ENCODE measurements at places on chromosomes 5 and 9. TPM values are rescaled to one million over a fixed set of nuclear protein-coding genes. Genes with fewer than 3 reads are reported as not detected.

- no peak overlapping the region for H3K4me3 ChIP-seq
- H3K27me3 ChIP-seq = no peaks in the 10 kb centered on the region
- H3K27ac ChIP-seq = no peak overlapping the region
- H3K36me3 ChIP-seq = no peaks in the 10 kb centered on the region
These were observed 1132.6 kb downstream of the MAT2B start for GRCh38 chr5:164637931-164638521.

DNA sequence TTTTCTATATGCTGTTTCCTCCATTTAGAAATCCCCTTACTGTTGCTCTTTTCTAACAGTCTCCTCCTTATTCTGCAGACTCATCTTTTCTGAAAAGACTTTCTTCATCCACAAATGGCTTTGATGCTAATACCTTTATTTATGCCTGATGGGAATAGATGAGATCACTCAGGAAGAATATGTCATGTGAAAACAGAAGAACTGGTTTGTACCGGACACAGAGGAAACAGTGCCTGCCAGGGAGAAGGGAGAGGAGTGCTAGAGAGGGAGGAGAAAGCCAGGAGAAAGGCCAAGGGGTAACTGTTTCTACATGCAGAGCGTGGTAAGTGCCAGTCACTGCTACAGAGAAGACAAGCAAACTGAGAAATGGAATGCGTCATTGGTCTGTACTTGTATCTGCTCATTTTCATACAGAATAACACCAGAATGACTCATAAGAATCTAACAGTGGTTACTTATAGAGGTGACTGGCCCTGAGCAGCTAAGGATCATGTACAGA, 45.9 kb upstream of the PJA2 start:
- peaks cover 7% of the 10 kb centered on the region for H3K4me1 ChIP-seq
- peak overlapping the region; percentile 53 for H3K27ac ChIP-seq
- H3K4me3 ChIP-seq = no peak overlapping the region

GRCh38 chr9:115349542-115349941, 231.6 kb upstream of the TNC start:
- peaks cover 5% of the 10 kb centered on the region for H3K27me3 ChIP-seq
- no peak for DNase-seq
- no peaks in the 10 kb centered on the region for H3K4me1 ChIP-seq
- H3K36me3 ChIP-seq = no peaks in the 10 kb centered on the region
- no peak overlapping the region for H3K27ac ChIP-seq

DNA sequence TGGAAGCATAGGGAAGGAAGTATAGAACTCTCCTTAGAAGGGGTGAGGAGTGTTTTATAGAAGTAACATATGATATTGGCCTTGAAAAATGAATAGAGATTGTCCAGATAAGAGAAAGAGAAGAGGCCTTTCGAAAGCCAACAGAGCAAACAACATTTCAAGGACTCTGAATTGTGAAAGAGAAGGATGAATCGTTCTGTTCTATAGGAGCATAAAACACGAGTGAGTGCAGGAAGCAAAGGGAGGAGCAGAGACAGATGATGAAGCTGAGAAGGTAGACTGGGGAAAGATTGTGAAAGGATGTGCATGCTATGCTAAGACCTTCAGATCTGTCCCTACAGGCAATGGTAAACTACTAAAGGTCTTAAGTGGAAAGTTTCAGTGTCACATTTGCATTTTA, 271.0 kb downstream of the TMEM161B start:
- H3K27me3 ChIP-seq = no peaks in the 10 kb centered on the region
- no peak overlapping the region for H3K27ac ChIP-seq
- H3K4me3 ChIP-seq = no peak overlapping the region
- DNase-seq = no peak
- H3K4me1 ChIP-seq = no peaks in the 10 kb centered on the region

- H3K27me3 ChIP-seq = peaks cover 4% of the 10 kb centered on the region
- peaks cover 2% of the 10 kb centered on the region for H3K36me3 ChIP-seq
- peak; percentile 16 for DNase-seq
- peak overlapping the region; percentile 79 for H3K27ac ChIP-seq
- peaks cover 27% of the 10 kb centered on the region for H3K4me1 ChIP-seq
These were observed 118.3 kb downstream of the SLC1A3 start for GRCh38 chr5:36724467-36725332.

- H3K36me3 ChIP-seq = no peaks in the 10 kb centered on the region
- DNase-seq = no peak
- H3K27ac ChIP-seq = no peak overlapping the region
- H3K27me3 ChIP-seq = peaks cover 52% of the 10 kb centered on the region
- peaks cover 5% of the 10 kb centered on the region for H3K4me1 ChIP-seq
- no peak overlapping the region for H3K4me3 ChIP-seq
These were observed 22.8 kb upstream of the MARCHF6 start for GRCh38 chr5:10330511-10331230.

Gene ANKRD18B
- 3.5 TPM for total RNA-seq

DNA sequence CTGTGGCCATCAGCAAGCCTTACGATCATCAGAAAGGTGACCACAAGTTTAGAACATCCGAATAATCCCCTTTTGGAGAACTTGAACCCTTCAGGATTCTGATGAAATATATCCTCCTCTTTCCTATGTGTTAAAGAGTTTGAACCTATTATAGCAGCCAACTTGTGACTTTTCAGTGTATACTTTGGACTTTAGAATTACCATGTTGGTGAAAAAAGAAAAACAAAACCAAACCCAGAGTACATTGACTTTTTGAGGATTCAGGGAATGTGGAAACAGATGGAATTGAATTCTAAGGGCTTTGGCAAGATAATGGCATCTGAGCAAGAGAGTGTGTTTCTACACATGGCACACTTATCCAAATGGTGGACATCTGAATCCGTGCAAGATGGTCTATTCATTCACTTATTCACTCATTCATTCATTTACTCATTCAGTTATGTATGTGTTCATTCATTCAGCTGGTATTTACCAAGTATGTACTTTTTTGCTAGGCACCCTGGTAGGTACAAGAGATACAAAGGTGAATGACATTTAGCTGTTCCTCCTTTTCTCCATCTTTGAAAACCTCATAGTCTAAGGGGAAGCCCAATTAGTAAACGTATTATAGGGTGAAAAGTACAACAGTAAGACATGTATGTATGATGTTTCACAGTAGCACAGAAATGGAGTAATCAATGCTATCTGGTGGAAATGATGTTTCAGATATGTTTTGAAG, 91.8 kb downstream of the PRDM6 start:
- no peak for DNase-seq
- H3K4me3 ChIP-seq = no peak overlapping the region
- H3K36me3 ChIP-seq = no peaks in the 10 kb centered on the region
- no peak overlapping the region for H3K27ac ChIP-seq
- peaks cover 20% of the 10 kb centered on the region for H3K27me3 ChIP-seq

Gene PHAX
- total RNA-seq = 52.9 TPM

Gene PLAC8L1
- total RNA-seq = 0.37 TPM

DNA sequence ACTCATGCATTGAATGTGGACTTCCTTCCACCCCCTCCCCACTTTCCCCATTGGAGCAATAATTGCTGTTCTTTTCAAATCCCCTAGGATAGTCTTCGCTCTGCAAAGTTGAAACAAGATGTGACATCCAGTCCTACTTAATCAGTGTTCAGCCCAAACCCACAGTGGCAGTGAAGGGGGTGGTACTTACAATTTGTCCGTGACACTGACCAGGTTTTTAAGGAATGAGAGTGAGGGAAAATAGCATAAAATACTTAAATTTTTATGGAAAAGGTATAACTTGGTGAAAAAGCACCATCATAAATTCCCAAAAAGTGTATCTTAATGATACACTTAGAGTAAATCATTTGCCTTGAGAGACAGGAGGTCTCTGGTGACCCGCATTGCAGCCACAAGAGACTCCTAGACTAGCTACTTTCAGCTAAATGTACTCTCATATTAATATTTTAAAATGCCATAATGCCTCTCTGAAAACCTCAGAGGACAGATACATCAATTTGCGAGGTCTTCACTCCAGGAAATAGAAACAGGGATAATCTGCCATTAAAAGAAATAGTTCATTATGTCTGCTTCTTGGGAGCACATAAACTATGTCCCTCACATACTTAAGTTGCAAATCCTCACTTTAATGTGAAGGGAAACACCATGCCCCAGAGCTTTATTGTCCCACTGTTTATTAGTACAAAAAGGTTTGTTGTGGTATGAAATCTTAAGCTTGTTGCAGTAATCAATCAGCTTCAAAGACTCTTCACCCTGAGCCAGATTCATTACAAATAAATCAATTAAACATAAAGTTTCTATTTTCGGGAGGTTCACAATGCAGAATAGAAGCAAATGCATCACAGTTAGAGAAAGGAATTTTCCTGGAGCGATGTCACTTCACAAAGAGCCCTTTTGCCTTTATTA, 343.6 kb upstream of the ISL1 start:
- H3K4me1 ChIP-seq = no peaks in the 10 kb centered on the region
- H3K4me3 ChIP-seq = no peak overlapping the region
- H3K27me3 ChIP-seq = peaks cover 3% of the 10 kb centered on the region
- no peak overlapping the region for H3K27ac ChIP-seq
